ENCODE measurements at places on chromosomes 7 and 10.

- DNase-seq = no peak
Observed at GRCh38 chr7:77866370-77866769, 67.8 kb downstream of the PHTF2 start.

DNA sequence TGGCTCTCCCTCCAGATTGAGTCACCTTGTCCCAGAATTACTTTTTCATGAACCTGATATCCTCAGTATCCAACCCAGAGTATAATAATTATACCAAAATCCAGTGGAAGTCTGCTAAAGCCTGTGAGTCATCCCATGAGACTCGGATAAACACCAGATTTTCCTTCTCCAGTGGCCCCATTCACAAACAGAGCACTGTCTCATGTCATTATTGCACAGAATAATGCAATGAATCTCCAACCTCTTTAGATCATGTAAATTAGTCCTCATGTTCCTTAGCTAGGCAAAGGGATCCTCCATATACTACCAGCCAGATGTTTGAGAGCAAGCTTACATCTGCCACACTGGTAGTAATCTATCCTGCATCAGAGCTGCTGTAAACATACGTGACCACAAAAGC lies 89.0 kb downstream of the AMPH start:
- DNase-seq = no peak

DNA sequence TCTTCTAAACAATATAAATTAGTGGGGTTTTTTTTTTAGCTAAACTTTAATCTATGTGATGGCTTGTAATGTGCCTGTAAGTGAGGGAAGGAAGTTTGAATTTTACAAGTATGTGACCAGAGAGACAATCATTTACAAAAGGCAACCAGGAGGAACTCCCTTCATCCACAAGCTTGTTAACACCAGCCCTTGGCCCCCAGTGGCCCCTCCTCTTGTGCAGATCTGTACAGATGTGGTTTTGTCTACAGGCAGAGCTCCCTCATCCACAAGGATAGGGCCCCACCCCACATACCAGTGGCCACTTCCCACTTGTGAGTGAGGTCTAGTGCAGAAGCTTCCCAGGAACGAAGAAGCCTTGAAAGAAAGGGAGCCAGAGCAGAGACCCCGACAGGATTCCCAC lies 234.1 kb upstream of the KMT2E start:
- DNase-seq = no peak

- no peak for DNase-seq
Observed at GRCh38 chr10:88047579-88047978, 184.2 kb downstream of the PTEN start.

All from stimulated activated CD4-positive, alpha-beta T cell treated with anti-CD3 and anti-CD28 coated beads, Interleukin-2, amount 100 ng/mL, for 4 hours (primary cell).